Effector memory CD8-positive, alpha-beta T cell (primary cell): ENCODE measurements at places on chromosomes 3 and 15.

GRCh38 chr3:130557336-130558035 lies 40.5 kb downstream of the COL6A6 start:
- no peak for DNase-seq

- DNase-seq = no peak
Measured at GRCh38 chr3:126498929-126499328, 18.6 kb downstream of the UROC1 start.

- DNase-seq = no peak
Measured at GRCh38 chr3:12707449-12707848, 43.5 kb upstream of the RAF1 start.

DNA sequence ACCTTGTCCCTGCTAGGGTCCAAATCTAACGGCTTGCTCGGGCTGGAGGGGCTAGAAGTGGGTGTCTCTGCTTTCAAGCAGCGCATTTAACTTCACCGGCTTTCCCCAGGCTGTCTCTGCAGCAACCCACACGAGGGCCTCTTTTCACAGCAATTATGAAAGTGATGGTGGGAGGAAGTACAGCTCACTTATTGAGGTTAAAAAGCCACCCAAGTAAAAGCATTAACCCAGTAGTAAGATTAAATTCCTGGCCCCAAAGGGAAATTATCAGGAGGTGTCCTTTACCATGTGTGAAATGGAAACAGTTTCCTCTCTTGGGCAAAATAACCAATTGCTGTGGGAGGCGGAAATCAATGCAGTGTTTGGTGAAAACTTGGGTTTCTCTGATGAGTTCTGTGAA lies 41.1 kb downstream of the NGRN start:
- peak; percentile 16 for DNase-seq

DNA sequence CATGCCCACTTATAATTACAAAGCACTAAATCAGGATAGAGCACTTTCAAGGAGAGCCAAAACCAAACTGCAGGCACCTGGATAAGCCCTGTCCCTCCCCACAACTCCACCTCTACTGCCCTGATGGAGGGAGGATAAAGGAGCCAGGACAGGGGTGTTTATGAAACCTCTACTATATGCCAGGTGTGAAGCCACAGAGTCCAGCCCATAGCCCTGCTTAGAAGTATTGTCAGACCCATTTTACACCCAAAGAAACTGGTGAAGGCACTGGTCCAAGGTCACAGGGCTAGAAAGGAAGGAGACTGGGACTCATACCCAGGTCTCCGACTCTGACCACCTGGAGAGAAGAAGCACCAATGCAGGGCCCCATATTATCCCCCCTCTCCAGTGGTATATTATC lies 48.7 kb downstream of the SH3BP5 start:
- DNase-seq = no peak

GRCh38 chr3:95670765-95671164 lies 1143.6 kb upstream of the EPHA6 start:
- no peak for DNase-seq

GRCh38 chr3:111951032-111951431 lies 27.8 kb upstream of the ABHD10 start:
- no peak for DNase-seq

DNA sequence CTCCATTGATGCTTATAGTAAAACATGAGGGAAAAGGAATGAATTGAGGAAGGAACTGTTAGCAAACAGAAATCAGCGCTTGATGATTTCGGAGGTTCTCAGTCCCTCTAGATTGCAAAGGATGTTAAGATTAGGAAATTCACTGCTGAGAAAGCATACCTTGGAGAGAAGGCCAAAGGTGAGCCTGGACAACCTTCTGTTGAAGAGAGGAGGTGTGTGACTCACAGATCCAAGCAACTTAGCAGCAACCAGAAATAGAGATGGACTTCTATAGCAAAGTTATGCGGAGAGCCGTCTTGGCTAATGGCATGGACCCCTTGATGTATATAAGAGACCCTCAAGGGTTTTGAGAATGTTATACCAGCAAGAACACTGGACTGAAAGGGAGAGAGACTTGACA lies 114.3 kb downstream of the EEFSEC start:
- no peak for DNase-seq

DNA sequence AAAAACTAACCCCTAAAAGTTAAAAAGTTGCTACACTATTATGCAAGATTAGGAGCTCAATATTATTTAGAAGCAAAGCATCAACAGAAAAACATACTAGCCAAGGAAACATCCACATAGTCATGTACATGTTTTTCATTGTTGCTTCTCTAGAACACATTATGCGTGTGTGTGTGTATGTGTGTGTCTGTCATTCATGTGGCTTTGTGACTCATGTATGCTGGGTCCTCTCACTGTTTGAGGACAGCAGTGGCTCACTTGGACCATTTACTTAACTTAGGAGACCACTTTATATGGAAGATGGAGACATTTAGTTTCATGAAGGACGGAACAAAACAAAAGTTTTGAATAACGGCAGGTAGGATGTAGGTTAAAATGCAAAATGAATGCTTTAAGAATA lies 219.4 kb upstream of the THBS1 start:
- no peak for DNase-seq
